ENCODE measurements at places on chromosomes 2 and 18.

DNA sequence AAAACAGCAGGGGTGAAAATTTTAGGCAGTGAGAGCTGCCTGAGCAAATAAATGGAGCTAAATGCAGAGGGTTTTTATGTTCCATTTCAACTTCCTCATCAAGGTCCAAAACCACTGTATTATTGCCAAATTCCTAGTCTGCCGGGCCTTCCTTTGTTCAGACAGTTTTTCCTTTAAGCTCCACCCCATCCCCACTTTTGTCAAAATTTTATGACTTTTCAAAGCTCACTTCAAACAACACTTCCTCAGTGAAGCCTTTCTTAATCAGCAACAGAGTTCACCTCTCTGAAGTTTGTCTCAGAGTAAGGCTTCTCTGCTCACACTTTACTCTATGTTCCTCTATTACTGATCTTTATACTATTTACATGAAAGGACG, 81.3 kb downstream of the CERKL start:
- DNase-seq, result no peak

DNA sequence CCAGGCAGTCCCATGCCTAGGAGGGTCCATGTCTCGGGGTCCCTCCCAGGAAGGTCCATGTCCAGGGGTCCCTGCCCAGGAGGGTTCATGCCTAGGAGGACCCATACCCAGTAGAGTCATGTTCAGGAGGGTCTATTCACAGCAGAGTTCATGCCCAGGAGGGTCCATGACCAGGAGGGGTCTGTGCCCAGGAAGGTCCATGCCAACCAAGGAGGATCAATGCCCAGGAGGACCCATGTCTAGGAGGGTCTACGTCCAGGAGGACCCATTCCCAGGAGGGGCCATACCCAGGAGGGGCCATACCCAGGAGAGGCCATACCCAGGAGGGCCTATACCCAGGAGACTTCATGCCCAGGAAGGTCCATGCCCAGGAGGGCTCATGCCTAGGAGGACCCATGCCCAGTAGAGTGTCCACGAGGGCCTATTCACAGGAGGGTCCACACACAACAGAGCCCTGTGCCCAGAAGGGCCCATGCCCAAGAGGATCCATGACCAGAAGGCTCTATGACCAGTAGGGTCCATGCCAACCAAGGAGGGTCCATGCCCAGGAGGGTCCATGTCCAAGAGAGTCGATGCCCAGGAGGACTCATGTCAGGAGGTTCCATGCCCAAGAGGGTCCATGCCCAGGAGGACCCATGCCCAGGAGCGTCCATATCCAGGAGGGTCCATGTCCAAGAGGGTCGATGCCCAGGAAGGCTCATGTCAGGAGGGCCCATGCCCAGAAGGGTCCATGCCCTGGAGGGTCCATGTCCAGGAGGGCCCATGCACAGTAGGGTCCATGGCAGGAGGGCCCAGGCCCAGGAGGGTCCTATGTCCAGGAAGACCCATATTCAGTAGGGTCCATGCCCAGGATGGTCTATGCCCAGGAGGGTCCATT, 10.1 kb downstream of the GPR35 start:
- no peak for DNase-seq

DNA sequence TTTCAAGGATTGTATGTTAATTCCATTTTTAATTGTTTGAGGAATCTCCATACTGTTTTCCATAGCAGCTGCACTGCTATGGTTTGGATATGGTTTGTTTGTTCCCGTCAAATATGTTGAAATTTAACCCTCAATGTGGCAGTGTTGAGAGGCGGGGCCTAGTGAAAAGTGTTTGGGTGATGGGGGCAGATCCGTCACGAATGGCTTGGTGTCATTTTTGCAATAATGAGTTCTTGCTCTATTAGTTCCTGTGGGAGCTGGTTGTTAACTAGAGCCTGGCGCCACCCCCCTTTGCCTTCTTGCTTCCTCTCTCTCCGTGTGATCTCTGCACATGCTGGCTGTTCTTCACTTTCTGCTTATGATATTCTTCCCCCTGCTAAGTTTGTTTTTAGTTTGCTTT, 71.4 kb upstream of the LDLRAD4 start:
- no peak for DNase-seq

DNA sequence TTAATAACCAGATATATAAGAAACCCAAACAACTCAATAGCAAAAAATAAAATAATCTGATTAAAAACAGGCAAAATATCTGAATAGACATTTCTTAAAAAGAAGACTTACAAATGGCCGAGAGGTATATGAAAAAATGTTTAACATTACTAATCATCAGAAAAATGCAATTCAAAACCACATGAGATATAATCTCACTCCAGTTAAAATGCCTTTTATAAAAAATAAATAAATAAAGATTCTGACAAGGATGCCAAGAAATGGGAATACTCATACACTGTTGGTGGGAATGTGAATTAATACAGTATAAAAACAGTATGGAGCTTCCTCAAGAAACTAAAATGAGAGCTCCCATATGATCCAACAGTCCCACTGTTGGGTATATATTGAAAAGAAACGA, 33.9 kb upstream of the BMP10 start:
- DNase-seq, result no peak

DNA sequence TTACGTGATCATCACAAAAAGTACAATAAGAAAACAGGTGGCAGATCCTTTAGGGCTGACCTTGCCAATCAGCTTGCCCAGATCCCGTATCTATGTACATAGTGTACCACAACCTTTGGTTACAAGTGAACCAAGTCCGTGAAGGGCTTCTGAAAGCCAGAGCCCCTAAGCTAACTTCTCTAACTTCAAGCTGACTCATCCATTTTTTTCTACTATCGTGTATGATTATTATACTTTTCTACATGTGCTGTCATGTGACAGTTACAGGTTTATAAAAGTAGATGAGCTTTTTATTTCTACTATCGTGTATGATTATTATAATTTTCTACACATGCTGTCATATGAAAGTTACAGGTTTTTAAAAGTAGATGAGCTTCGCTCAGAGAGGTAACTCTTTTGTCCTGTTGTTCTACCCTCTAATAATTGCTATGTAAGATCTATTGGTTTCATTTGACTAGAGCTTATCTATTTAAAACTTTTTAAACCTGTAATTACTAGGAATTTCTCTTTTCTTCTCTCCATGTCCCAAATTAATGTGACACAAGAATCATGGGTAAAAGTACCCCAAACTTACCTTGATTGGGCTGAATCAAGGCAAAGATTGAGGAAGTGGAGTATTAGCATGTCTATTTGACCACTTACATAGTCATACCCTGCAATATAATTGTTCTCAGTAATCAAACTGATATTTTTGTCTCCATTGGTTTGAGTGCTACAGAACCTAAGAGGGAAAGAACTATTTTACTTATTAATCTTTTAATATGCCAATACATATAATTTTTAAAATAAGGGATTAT, 29.4 kb upstream of the DNAH7 start:
- no peak for DNase-seq

GRCh38 chr2:16240402-16240801, 300.1 kb downstream of the MYCN start:
- DNase-seq, result no peak

DNA sequence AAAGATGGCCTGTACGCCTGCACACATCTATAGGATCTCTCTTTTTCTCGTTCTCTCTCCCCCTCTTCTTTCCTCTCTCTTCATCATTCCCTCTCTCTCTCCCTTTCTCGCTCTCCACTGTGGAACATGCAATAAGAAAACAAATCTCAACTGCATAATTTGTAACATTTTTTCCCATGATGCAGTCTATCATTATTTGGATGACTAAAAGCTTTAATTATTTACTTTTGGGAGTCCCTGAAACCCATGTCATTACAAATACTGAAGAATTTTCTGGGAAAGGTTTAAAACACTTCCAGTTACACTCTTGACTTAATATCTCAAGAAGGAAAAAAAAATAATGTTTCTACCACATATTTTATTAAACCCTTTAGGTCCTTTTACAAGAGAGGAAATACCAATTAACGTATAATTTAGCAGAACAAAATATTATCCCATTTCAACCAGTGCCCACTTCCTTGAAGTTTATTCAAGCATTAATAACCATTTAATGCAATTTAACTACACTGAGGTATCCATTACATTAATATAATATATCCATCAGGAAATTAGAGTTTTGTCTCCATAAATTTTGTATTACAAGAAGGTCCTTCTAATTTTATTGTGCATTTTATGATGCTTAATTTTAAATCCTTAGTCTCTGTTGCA, 1615.2 kb upstream of the ACVR2A start:
- no peak for DNase-seq

DNA sequence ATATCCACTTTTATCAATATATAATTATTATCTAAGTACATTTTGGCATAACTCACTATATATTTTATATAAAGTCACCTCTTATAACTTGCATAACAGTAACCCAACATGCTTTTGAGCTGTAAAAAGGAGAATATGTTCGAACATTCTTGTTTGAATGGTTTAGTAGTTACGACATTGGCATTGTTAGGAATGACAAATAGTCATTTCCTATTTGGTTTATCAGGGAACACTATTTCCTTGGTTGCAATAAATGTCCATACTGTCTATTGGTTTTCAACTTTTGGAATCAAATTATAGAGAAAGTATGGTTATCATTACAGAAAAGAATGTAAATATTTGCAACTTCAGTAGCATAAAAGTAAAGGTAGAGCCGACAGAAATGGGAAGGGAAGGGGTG, 124.1 kb downstream of the PARD3B start:
- DNase-seq, result no peak

DNA sequence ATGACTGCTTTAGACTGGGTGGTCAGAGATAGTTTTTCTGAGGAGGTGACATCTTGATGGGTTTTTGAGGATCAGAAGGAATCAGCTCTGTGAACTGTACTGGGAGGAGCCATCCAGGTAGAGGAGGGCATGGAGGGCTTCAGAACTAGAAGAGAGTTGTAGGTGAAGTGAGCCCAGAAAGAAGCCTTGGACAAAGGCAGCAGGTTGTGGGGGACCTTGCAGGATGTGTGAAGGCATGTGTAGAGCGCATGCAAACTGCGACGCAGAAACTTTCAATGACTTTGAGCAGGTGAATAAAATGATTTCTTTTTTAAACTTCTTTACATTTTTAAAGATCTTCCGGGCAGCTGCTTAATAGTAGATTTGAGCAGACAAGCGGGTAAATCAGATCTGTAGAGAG, 83.9 kb upstream of the SIX2 start:
- DNase-seq, result no peak

DNA sequence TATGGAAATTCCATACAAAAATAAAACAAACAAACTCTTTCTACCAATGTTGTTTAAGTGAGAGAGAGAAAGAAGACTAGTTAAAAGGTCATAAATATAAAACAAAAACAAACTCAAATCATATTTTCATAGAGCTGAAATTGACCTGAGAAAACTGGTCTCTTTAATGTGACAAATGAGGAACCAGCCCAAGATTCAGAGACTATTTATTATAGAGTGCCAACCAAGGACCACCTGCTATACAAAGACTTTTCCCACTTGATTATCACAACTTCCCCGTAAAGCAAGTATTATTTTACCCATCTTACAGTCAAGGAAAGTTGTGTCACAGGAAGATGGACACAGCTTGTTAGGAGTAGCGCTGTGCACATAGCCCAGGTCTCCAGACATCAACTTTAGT, 13.3 kb downstream of the ANKRD44 start:
- DNase-seq, result no peak

DNA sequence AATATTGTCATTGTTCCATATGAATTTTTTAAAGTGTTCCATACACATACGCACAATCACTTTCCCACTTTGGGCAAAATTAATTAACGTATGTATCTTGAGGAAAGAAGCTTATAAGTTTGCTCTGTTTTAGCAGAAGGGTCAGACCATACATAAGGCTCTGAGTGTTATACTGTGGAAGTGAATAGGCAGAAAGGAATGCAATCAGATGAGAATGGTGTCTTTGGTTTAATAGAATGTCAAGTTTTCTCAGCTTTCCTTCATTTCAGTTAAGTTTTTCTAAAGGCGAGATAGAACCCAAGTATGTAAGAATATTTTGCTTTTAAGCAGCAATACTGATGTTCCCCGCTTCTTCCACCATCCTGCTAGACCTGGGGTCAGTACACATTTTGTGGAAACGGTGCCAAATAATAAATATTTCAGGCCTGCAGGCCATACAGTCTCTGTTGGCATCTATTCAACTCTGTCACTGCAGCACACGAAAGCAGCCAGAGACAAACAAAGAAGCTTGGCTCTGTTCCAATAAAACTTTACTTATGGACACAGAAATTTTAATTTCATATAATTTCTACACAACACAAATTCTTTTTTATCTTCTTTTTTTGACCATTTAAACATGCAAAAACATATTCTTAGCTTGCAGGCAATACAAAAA, 100.6 kb downstream of the UPP2 start:
- DNase-seq, result no peak

- no peak for DNase-seq
Measured at GRCh38 chr2:65393743-65394422, 38.5 kb downstream of the SPRED2 start.
